T-helper 2 cell treated with Interferon-gamma antibody and Interleukin-4, amounts not matched to agents 5 μg/mL and 100 μg/mL, for 36 hours (primary cell): ENCODE measurements at places on chromosomes 11 and 22.
A peak's percentile ranks its signal among the peaks of the same experiment; 100 is the strongest.

DNA sequence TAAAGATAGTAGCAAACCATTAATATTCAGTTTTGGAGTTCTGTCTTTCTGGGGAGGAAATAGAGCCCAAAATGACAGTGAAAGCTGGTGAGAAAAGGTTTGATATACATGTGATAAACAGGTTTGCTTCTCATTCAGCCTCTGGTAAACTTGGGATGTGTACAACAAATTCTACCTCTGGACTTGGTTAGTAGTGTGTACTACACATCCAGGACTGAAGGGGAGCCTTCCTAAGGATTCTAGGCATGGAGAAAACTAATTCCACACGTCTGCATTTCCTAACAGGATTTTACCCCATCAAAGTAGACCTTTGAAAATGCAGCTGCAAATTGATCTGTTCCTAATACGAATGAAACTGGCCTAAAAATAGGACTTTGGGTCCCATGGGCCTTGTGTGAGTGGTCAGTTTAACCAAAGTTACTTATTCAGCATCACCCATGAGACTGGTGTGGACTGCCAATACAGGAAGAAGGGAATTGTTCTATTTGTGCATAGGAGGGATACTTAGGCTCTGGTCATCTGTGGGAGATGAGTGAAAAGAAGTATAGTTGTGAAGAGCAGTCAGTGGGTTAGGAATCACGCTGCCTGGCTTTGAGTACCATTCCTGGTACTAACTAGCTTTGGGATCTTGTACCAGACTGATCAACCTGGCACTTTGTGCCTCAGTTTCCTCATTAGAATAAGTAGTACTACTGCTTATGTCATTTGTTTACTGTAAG is 74.2 kb downstream of the YAP1 start:
- DNase-seq: no peak

DNA sequence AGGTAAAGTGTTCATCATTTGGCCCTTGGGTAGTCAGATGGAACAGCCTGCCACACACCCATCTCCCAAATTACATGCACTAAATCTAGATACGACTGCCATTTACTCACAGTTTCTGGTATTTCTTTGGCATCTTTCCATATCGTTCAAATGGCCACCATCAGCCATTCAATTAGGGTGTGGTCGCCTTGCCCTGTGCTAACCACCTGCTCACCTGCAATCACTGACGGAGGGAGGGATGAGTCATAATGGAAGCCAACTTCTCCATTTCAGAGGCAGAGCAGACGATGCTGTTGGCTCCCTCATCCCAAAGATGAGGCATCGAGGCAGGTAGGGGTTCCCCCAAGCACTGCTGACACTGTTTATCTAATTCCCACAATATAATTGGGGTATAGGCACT is 14.6 kb downstream of the MS4A6A start:
- DNase-seq: no peak

- no peak for DNase-seq
Observed at GRCh38 chr11:134366254-134366653, 34.5 kb downstream of the GLB1L2 start.

DNA sequence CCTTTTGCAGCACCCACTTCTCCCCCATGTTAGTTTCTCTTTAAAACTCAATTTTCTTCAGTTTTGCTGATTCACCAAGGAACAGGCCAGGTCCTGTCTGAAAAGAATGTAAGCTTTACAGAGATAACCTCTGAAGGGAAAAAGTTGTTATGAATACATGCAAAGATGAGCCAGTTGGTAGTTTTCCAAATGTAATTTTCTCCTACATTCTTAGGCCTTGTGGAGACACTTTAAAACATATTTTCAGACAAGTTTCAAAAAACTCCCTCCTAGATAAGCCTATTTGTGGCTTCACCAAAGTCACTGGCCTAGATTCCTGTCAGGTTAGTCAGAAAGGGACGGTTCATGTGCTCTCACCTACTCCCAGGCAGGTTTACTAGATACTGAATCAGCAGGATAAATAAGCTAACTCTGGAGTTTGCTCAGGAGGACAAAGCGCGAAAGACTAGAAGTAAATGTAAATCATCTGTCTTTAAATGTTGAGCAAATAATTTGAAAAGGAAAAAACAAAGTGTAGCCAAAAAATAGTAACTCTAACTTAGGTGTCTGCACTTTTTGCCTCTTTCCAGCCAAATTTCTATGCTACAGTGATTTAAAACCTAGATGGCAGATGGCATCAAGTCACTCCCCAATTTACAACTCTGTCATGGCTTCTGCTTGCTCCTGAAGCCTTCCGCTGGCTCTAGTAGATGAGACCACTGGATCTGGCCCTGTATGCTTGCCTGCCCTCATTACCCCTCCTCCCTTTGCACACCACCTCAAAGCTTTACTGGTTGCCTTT is 4.9 kb upstream of the ATP6V1E1 start:
- DNase-seq: no peak

DNA sequence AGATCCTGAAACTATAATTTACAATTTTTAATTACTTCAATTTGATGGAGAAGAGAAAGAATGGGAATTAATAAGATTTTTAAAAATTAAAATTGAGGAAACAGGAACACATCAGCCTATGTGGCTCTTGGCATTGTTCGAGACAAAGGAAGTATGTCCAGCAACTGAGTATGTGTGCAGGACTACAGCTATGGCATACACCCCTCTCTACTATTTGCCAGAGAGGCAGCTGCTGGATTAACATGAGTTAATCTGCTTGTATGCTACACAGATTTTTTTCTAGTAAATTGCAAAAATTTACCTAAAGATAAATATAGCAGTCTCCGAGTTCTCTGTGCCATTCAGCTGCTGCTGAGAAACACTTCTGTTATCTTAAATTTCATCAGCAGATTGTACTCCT is 70.6 kb downstream of the PHF21A start:
- DNase-seq: no peak

DNA sequence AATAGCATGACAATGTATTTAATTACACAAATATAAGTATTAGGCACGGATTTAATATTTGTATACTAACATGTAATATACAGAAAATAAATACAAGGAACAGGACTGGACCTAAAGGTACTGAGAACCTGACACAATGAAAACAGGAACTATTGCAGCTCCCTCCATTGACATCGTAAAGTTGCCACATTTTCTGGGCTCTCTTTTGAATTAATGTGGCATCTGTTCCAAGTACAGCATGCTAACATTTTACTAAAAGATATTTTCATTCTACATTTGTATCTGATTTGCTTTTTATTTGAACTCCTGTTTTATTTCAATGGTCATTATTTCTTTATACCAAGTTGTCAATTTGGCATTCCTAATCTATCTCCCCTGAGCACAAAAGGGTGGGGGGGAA is 15.3 kb downstream of the PHF21A start:
- DNase-seq: no peak

DNA sequence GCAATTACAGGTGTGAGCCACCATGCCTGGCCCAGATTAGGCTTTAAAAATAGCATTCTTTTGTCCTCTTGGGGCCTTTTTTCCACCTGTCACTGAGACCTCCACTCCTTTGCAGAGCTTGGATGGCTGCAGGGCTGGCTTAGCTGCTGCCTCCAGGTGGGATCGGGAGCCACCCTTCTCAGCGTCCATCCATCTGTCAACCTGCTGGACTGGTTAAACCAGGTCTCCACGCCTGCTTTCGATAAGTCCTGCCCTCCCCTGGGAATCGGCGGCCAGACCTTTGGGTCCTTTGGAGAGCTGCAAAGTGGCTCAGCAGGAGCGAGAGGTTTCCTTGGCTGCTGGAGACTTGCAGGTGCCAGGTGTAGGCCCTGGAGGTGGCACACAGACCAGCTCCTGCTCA is 23.4 kb upstream of the GRAMD4 start:
- DNase-seq: no peak

DNA sequence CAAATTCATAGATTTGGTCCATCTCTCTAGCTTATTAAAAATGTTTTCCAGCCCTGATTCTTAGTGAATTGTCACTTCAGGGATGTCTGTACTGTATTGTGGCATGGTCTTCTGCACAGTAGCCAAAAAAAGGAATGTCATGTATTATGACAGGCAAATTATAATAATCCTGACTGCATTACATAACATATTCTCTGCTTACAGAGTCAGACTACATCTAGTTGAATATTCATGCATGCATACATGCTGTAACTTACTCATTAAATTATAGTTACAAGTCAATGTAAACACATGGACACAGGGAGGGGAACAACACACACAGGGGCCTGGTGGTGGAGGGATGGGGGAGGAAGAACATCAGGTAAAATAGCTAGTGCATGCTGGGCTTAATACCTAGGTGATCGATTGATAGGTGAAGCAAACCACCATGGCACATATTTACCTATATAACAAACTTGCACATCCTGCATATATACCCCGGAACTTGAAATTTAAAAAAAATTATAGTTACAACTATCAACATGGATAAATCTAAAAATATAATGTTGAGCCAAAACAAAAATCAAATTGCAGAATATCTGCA is 31.5 kb upstream of the SMCO4 start:
- DNase-seq: no peak

- no peak for DNase-seq
Observed at GRCh38 chr11:19683141-19683805, 29.4 kb upstream of the NAV2 start.

DNA sequence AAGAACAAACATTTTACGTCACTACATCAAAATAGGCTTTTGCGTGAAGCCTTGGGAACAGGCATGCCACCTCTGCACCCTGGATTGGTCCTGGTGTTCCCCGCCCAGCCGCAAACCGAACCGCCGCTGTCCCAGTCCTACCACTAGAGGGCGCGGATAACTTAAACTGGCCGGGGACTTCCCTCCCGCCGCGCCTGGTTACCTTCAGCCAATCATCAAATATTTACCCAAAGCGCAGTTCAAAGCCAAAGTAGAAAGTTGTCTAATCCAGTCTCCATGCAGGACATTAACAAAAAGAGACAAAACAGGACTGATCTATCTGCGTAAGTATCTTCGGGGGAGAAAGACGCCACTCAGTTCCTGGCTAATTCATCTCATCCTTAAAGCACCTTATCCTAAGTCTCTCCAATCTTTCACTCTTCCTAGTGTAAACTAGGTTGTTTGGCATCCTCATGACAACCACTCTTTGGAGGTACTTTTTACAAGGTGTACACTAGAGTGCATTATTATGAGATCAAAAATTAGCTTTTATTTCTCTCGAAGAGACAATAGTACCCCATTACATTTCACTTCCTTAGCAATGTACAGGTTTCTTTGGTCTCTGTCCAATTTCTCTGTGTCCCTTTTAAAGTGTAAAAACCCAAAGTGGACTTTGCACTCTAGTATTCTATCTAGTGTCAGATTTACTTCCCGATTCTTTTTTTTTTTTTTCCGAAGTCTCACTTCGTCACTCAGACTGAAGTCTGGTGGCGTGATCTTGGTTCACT is 3.9 kb upstream of the CRY2 start:
- peak; percentile 85 for DNase-seq

- no peak for DNase-seq
Observed at GRCh38 chr11:84626256-84626655, 1000.9 kb downstream of the DLG2 start.

GRCh38 chr11:126587541-126587940 is 232.1 kb downstream of the ST3GAL4 start:
- DNase-seq: no peak

- DNase-seq: no peak
Observed at GRCh38 chr11:28584992-28585391, 476.8 kb downstream of the METTL15 start.

GRCh38 chr22:26974914-26975803 is 317.8 kb downstream of the MIAT start:
- DNase-seq: no peak

- DNase-seq: peak; percentile 34
Observed at GRCh38 chr22:36452250-36452977, 29.0 kb downstream of the TXN2 start.

- no peak for DNase-seq
Observed at GRCh38 chr11:34034053-34034452, 17.5 kb upstream of the CAPRIN1 start.

- DNase-seq: peak; percentile 17
Observed at GRCh38 chr22:20206709-20207215, 55.9 kb upstream of the CCDC188 start.

DNA sequence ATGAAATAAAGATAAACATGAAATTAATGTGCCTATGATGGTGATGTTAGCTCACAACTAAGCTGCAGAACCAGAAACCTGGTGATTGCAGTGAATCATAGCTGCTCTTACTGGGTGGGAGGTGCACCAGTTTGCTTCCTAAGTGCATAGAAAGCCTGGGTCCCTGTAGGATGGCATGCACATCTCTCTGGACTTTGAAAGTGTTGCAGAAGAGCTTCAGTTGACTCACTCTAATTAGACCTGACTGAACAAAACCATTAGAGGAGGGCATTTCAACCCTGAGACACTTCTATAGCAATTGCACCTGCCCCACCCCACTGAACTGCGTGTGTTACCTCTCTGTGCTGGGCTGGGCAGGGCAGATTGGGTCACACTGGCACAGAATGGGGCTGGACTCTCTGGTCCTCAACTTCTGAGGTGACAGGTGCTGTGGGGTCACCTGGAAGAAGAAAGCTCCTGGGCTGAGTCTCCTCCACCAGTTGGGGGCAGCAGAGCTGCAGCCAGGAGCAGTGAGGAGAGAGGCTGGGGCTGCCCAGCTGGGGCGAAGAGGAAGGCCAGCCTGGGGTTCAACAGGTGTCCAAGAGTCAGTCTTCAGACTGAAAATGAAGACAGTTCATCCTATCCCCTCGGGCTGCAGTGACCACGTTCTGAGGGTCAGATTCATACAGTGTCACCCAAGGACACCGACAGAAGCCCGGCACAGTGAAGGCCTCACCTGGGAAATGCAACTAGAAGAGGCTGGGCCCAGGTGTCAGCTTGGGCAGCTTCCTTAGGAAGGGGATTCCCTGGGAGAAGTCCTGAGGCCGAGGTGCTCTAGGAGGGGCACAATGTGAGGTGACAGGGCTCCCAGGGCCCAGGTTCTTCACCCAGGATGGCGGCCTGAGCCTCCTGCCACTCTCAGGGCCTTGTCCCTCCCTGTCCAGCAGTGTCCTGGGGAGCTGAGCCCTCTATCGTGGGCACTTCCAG is 58.1 kb downstream of the GGTLC2 start:
- DNase-seq: no peak

- DNase-seq: no peak
Observed at GRCh38 chr11:134125507-134125906, 56.6 kb downstream of the JAM3 start.

GRCh38 chr11:95145430-95146060 is 55.9 kb downstream of the ENDOD1 start:
- no peak for DNase-seq

DNA sequence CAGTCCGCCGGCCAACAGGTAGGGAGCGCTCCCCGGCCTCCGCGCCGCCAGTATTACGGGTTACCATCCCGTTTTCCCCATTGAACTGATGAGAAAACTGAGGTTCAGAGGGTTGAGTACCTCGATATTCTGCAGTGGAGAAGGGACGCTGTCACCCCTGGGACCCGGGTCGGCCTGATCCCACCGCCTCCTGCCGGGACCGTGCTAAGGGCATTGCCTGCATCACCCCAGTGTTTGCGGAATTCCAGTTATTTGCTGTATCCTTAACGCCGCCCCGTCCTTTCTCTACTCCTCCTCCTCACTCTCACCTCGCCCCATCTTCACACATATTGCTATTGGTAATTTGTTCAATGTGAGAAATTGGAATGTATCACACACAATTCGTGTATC is 370 bp upstream of the A4GALT start:
- DNase-seq: no peak
